Esophagus muscularis mucosa (tissue), 4 donors: ENCODE measurements at places on chromosomes 2 and 18. TPM values are rescaled to one million over a fixed set of nuclear protein-coding genes. Genes with fewer than 3 reads are reported as not detected.

GRCh38 chr18:71832946-71833617 is 711.1 kb downstream of the CBLN2 start:
- peaks cover 6% of the 10 kb centered on the region for H3K4me1 ChIP-seq
- H3K4me3 ChIP-seq = no peak overlapping the region
- H3K27me3 ChIP-seq = no peaks in the 10 kb centered on the region
- DNase-seq = no peak

The ADCYAP1 gene
- total RNA-seq = 2.2 TPM

DNA sequence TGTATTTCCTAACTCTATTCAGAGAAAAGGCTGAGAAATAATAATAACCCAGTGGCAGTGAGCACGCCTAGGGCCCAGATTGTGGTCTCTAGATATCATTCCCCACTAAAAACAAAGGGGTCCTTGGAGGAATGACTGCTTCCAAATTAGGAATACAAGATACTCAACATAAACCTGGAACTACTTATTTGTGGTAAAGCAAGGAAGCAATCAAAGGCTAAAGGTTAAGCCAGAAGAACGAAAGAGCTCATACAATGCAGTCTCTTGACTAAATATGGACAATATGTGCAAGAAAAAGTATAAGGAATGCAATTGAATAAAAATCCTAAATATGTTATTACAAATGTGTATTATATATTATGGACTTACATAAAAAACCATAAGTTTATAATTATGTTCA is 253.5 kb upstream of the NRP2 start:
- H3K27ac ChIP-seq = no peak overlapping the region
- DNase-seq = no peak
- no peaks in the 10 kb centered on the region for H3K4me1 ChIP-seq
- H3K4me3 ChIP-seq = no peak overlapping the region

The SPR gene
- total RNA-seq = 43.6 TPM

The SIX2 gene
- 1.3 TPM for total RNA-seq

- H3K36me3 ChIP-seq = peaks cover 24% of the 10 kb centered on the region
- H3K27me3 ChIP-seq = no peaks in the 10 kb centered on the region
- H3K4me3 ChIP-seq = no peak overlapping the region
- DNase-seq = no peak
- H3K27ac ChIP-seq = no peak overlapping the region
- H3K4me1 ChIP-seq = peaks cover 16% of the 10 kb centered on the region
These were observed 137.4 kb downstream of the AFF3 start for GRCh38 chr2:100004959-100005387.

The CDH2 gene
- 10.9 TPM for total RNA-seq

GRCh38 chr2:105755895-105756294 is 11.2 kb downstream of the NCK2 start:
- no peak for DNase-seq
- H3K36me3 ChIP-seq = no peaks in the 10 kb centered on the region
- H3K4me3 ChIP-seq = no peak overlapping the region
- H3K27me3 ChIP-seq = no peaks in the 10 kb centered on the region
- peak overlapping the region; percentile 16 for H3K27ac ChIP-seq

The KRCC1 gene
- total RNA-seq = 25.8 TPM

GRCh38 chr18:38611036-38611964 is 1045.7 kb upstream of the CELF4 start:
- H3K4me3 ChIP-seq = no peak overlapping the region
- DNase-seq = no peak
- no peaks in the 10 kb centered on the region for H3K36me3 ChIP-seq

The EIF2AK3 gene
- 8.6 TPM for total RNA-seq

DNA sequence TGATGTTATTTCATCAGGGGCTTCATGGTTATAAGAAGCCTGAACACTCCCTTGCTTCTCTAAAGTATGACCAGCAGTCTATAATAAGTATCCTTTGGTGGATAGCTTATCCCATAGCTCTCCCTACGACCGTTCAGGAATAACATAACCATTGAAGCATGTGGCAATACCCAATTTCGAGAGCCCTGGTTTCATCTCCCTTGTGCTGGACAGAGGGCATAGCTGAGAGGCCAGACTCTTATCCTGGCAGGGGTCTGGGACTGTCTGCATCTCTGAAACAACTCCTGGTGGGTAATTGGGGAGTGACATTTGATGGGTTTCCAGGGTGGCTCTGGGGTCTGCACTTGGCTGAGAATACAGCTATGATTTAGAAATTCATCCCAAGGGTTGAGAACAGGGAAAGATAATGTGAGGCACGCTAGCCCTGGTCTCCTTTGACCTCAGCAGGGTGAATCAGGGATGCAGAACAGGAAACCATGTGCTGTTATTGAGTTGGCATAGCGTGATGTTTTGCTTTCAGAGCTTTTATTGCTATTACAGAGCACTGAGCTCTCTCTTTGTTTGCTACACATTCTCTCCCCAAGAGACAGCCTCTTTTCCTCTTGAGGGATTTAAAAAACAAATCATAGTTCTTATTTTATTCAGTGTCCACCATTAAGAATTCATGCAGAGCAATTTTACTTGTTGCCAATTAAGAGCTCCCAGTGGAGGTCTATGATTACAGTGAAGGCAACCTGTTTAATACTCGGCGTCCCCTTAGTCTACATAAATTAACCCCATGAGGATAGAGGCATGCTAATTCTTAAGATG is 274.5 kb downstream of the NCKAP5 start:
- no peaks in the 10 kb centered on the region for H3K4me1 ChIP-seq
- no peaks in the 10 kb centered on the region for H3K27me3 ChIP-seq
- no peak for DNase-seq
- no peak overlapping the region for H3K4me3 ChIP-seq

- no peaks in the 10 kb centered on the region for H3K36me3 ChIP-seq
- no peaks in the 10 kb centered on the region for H3K4me1 ChIP-seq
- H3K27ac ChIP-seq = no peak overlapping the region
- peak; percentile 10 for DNase-seq
- no peaks in the 10 kb centered on the region for H3K27me3 ChIP-seq
- no peak overlapping the region for H3K4me3 ChIP-seq
These were observed 159.1 kb downstream of the LRRTM1 start for GRCh38 chr2:80145499-80145898.

DNA sequence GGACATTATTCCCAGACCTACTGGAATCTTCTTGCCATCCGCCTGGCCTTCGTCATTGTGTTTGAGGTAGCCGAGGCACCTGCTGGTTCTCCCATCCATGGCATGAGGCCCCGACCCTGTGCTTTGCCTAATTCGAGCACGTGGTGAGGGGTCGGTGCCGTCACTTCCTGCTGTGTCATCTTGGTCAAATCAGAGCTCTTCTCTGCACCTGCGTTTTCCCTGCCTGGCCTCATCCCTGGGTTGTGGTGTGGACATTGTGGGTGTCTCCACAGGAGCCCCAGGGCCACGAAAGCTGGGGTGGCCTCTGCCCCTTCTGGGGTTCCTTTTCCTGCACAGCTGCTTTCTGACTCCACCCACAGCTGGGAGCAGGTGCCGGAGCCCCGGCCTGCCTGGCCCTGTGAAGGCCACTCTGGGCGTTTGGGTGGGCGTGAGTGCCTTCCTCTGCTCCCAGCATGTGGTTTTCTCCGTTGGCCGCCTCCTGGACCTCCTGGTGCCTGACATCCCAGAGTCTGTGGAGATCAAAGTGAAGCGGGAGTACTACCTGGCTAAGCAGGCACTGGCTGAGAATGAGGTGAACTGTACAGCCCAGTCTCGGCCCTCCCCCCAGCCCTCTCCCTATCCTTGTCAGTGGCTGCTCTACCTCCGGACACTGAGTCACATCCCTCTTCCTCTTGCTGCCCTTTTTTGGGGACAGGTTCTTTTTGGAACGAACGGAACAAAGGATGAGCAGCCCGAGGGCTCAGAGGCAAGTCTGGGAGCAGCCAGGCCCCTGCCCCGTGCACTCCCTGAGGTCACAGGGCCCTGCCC is 34.9 kb downstream of the ANO7 start:
- DNase-seq = no peak
- H3K4me3 ChIP-seq = no peak overlapping the region
- H3K4me1 ChIP-seq = peaks cover 23% of the 10 kb centered on the region
- H3K27me3 ChIP-seq = no peaks in the 10 kb centered on the region
- peaks cover 34% of the 10 kb centered on the region for H3K36me3 ChIP-seq

- no peaks in the 10 kb centered on the region for H3K36me3 ChIP-seq
- H3K4me3 ChIP-seq = no peak overlapping the region
- no peak for DNase-seq
- H3K27me3 ChIP-seq = no peaks in the 10 kb centered on the region
These were observed 129.7 kb downstream of the PKP4 start for GRCh38 chr2:158586491-158586890.

GRCh38 chr18:35491700-35492077 is 6.1 kb downstream of the INO80C start:
- no peaks in the 10 kb centered on the region for H3K27me3 ChIP-seq
- no peak overlapping the region for H3K4me3 ChIP-seq
- peaks cover 52% of the 10 kb centered on the region for H3K4me1 ChIP-seq
- no peaks in the 10 kb centered on the region for H3K36me3 ChIP-seq
- no peak overlapping the region for H3K27ac ChIP-seq

GRCh38 chr2:159798376-159798725 is 343 bp upstream of the CD302 start:
- H3K36me3 ChIP-seq = no peaks in the 10 kb centered on the region
- H3K27me3 ChIP-seq = no peaks in the 10 kb centered on the region
- peak overlapping the region; percentile 73 for H3K4me3 ChIP-seq
- peaks cover 34% of the 10 kb centered on the region for H3K4me1 ChIP-seq
- no peak for DNase-seq
- peak overlapping the region; percentile 76 for H3K27ac ChIP-seq

The FOXI3 gene
- total RNA-seq = not detected

- H3K4me3 ChIP-seq = peak overlapping the region; percentile 75
- DNase-seq = no peak
- no peaks in the 10 kb centered on the region for H3K27me3 ChIP-seq
These were observed 1.8 kb downstream of the BARD1 start for GRCh38 chr2:214807653-214808052.

GRCh38 chr2:239561446-239562001 is 160.7 kb upstream of the HDAC4 start:
- no peak overlapping the region for H3K27ac ChIP-seq
- H3K27me3 ChIP-seq = peaks cover 4% of the 10 kb centered on the region
- no peak for DNase-seq
- H3K4me3 ChIP-seq = no peak overlapping the region

GRCh38 chr18:42510540-42510939 is 555.5 kb downstream of the PIK3C3 start:
- DNase-seq = no peak
- H3K36me3 ChIP-seq = no peaks in the 10 kb centered on the region
- no peak overlapping the region for H3K27ac ChIP-seq
- H3K4me1 ChIP-seq = no peaks in the 10 kb centered on the region
- H3K4me3 ChIP-seq = no peak overlapping the region
- H3K27me3 ChIP-seq = no peaks in the 10 kb centered on the region

DNA sequence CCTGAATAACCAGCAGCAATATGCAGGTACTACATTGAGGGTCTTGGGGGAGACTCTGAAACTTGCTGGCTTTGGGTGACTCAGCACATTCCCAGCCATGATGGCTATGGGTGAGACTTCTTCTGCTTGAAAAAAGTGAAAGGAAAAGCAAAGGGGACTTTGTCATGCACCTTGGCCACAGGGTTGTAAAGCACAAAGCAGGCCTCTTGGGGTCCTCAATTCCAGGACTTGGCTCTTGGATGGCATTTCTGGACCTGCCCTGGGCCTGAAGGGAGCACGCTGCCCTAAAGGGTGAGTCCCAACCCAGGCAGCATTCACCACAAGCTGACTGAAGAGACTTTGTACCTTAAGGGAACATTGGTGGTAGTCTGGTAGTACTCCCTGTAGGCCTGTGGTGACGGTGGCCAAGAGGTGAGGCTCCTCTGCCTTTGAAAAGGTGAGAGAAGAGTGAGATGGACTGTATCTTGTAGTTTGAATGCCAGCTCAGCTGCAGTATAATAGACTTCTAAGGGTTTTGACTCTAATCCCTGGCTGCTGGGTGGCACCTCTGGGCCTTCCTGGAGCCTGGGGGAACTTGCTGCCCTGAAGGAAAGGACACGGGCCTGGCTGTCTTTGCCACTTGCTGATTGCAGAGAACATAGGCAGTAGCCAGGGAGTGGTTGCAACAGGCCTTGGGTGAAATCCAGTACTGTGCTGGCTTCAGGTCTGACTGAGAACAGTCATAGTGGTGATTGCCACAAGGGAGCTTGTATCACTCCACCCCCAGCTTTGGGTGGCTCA is 36.5 kb upstream of the CYTIP start:
- no peaks in the 10 kb centered on the region for H3K4me1 ChIP-seq
- no peaks in the 10 kb centered on the region for H3K27me3 ChIP-seq
- no peaks in the 10 kb centered on the region for H3K36me3 ChIP-seq

The PCGF1 gene
- 11.3 TPM for total RNA-seq

The CRYGD gene
- not detected for total RNA-seq

DNA sequence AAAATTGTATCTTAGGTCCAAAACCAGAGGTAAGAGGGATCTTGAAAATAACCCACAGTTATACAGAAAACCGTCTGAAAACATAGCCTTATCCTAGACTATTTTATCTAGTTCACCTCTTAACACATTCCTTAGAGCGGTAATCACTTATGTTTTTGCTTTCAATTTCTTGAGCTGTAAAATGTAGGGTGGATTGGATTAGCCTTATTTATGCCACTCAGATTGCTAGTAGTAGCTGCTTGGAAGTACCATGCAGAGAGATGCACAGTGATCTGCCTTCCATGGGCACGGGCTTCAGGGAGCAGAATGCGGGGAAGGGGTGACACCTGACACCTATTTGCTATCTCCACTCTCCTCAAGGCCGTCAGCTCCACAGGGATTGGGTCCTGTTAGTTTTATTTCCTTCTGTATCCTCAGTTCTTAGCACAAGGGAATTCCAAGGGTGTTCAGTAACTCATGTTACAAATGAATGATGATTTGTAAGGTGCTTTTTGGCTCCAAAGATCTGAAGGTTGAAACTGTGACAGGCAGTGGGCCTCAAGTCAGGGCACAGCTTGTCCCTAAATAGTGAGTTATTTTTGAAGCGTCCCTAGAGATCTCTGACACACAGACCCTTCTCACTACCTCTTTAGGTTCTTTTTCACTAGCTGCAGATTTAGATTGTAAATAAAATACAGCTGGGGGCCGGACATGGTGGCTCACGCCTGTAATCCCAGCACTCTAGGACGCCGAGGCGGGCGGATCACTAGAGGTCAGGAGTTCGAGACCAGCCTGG is 64.0 kb upstream of the PMAIP1 start:
- DNase-seq = no peak
- H3K4me1 ChIP-seq = no peaks in the 10 kb centered on the region
- no peak overlapping the region for H3K4me3 ChIP-seq
- no peaks in the 10 kb centered on the region for H3K36me3 ChIP-seq
- no peak overlapping the region for H3K27ac ChIP-seq

The DSG1 gene
- not detected for total RNA-seq

GRCh38 chr2:62184512-62185230 is 11.2 kb upstream of the B3GNT2 start:
- no peak overlapping the region for H3K4me3 ChIP-seq
- no peaks in the 10 kb centered on the region for H3K36me3 ChIP-seq

GRCh38 chr18:67276638-67277037 is 239.9 kb downstream of the DSEL start:
- no peaks in the 10 kb centered on the region for H3K27me3 ChIP-seq
- no peak for DNase-seq
- H3K4me3 ChIP-seq = no peak overlapping the region
- no peak overlapping the region for H3K27ac ChIP-seq
- no peaks in the 10 kb centered on the region for H3K36me3 ChIP-seq
- H3K4me1 ChIP-seq = no peaks in the 10 kb centered on the region

The ZSWIM2 gene
- not detected for total RNA-seq

The SPP2 gene
- total RNA-seq = not detected
